Muscle of arm (tissue), 14 donors: ENCODE measurements at places on chromosomes 5 and 9. TPM values are rescaled to one million over a fixed set of nuclear protein-coding genes. Genes with fewer than 3 reads are reported as not detected.

MRPS30 gene
- 47.5 TPM for polyA plus RNA-seq

CXCL14 gene
- 31.3 TPM for polyA plus RNA-seq

PCDHGA4 gene
- 1.1 TPM for polyA plus RNA-seq

SLC34A1 gene
- not detected for polyA plus RNA-seq

PRUNE2 gene
- 6.5 TPM for polyA plus RNA-seq

WNT8A gene
- polyA plus RNA-seq, result not detected

FAM153A gene
- polyA plus RNA-seq, result 0.52 TPM

KIF4B gene
- 0.17 TPM for polyA plus RNA-seq

PLAC8L1 gene
- 1.9 TPM for polyA plus RNA-seq

MARVELD2 gene
- polyA plus RNA-seq, result 6.2 TPM

NTNG2 gene
- 0.11 TPM for polyA plus RNA-seq

DNA sequence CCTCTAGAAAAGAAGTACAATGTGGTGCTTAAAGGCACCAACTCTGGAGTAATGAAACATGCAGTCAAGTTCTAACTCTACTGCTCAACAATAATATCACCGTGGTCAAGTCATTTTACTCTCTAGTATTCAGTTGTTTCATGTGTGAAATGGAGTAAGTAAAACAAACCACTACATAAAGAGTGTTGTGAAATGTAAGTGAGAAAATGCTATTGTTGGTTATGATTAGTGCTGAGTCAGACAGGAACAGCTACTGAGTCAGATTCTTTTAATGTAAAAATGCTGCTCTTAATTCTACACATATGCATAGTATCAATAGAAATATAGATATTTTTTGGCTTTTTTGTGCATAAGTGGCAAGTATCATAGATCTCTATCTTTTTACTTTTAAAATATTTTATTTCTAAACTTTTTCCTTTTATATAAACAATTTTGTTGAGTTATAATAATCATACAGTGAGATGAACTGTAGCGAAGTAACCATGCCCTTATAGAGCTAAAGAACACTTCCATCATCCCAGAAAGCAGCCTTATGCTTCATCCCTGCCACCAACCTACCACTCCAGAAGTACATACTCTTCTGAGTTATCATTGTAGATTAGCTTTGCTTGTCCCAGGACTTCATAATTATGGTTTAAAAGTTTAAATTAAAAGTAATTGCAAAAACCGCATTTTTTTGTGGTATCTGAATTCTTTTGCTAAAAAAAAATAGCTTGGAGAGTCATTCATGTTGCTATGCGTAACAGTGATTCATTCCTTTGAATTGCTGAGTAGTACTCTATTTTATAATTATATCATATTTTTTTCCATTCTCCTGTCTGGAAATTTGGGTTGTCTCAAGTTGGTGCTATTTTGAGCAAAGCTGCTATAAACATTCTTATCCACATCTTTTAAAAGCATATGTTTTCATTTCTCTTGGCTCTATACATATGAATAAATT, 548.2 kb upstream of the CLINT1 start:
- no peak for DNase-seq

DNA sequence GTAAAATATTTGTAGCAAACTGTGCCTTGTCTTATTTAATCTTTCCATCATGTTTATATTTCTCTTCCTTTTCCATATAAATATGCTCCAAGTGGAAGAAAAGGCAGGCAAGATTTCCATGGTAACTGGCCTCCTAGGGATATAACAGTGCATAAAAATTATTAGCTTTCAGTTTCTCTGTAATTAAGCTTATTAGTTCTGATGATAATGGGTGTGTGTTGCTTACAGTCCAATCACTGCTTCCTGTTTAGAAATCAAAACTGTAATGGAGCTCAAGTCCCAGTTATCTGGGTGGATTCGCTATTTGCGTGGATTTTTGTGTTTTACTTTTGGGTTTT, 213.0 kb downstream of the PJA2 start:
- no peak for DNase-seq

GRCh38 chr5:132498686-132499271, 8.2 kb upstream of the IRF1 start:
- no peak for DNase-seq

- no peak for DNase-seq
Observed at GRCh38 chr5:73135429-73136054, 15.2 kb downstream of the TMEM171 start.

GRCh38 chr9:99576876-99577275, 244.8 kb upstream of the NR4A3 start:
- DNase-seq, result no peak

- no peak for DNase-seq
Observed at GRCh38 chr5:35478856-35479682, 138.6 kb upstream of the SPEF2 start.

- DNase-seq, result no peak
Observed at GRCh38 chr5:123090661-123091297, 1.7 kb downstream of the PRDM6 start.

DNA sequence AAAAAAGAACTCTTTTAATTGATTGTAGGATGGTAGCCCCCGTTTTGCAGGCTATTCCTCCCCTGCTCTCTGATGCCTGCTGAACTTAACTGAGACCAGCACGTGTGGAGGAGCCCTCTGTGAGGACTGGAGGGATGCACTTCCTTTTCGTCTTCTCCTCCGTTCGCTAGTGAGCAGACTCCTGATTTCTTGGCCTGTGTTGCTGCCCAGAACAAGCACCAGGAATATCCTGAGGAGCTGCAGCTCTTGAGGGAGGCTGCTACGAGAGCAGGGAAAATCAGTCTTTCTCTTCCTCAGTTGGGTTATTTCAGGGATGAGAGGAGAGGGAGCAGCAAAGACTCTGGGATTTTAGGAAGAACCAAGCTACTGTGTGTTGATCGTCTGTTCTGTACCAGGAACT, 74.7 kb downstream of the ARHGAP26 start:
- DNase-seq, result no peak

DNA sequence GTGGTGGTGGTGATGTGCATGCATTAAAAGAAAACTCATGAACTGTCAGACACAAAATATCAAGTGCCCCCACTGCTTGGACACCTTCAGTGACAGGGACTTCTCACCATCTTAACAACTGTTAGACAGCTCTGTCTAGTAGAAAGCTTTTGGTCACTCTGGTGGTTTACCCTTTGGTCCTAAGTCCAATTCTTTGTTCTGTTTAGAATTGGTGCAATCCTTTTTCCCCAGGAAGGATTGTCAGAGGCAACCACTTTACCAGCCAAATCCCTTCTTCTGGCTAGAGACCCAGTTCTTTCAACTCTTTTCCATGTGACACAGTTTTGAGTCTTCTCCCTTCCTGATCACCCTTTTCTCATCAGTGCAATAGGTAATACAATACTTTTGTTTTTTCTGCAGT, 140.2 kb downstream of the SEC61B start:
- DNase-seq, result no peak

GRCh38 chr5:165844571-165844970, 2339.2 kb downstream of the MAT2B start:
- DNase-seq, result no peak

DNA sequence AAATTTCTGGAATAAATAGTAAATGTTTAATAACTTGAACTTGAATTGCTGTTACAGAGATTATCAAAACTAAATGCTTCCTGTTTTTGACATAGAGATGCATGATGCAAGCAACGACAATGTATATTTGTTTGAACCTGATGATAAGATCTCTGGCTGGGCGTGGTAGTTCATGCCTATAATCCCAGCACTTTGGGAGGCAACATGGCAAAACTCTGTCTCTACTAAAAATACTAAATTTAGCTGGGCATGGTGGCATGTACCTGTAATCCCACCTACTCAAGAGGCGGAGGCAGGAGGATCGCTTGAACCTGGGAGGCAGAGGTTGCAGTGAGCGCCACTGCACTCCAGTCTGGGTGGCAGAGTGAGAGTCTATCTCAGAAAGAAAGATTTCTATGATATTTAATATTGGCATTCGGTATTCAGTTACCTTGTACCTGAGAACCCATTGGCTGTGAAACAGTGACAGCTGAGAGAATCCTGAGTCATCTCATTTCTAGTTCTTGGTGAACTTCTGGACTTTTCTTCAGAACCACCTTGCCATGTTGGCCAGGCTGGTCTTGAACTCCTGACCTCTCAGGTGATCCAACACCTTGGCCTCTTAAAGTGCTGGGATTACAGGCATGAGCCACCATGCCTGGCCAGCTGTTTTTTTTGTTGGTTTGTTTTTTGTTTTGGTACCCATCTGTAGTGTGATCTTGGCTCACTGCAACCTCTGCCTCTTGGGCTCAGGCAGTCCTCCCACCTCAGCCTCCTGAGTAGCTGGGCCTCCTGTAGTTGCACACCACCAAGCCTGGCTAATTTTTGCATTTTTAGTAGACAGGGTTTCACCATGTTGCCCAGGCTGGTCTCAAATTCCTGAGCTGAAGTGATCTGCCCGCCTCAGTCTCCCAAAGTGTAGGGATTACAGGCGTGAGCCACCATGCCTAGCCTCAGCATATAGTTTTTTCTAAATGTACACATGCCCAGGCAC, 10.0 kb upstream of the FGF18 start:
- no peak for DNase-seq

GRCh38 chr5:109844148-109844547, 154.4 kb downstream of the MAN2A1 start:
- DNase-seq, result no peak

- DNase-seq, result no peak
Observed at GRCh38 chr5:138445547-138446271, 6.9 kb downstream of the REEP2 start.

DNA sequence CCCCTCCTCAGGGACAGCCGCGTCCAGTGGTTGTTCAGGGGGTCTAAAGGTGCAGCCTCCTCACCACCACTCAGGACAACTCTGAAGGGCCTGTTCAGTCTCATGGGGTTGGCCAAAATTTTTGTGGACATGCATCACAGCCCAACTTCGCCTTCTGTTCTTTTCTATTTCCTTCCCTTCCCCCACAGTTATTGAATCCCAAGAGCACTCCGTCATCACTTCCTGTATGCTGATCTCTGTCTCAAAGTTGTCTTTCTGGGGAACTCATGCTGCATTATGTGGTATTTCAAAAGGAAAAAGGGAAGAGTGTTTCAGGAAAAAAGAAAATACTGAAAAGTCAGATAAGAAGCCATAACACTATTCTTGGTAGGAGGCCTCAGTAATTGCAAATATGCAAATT, 355.4 kb downstream of the CAAP1 start:
- DNase-seq, result no peak

- no peak for DNase-seq
Observed at GRCh38 chr5:57824047-57824446, 341.4 kb upstream of the ACTBL2 start.

- no peak for DNase-seq
Observed at GRCh38 chr5:147413266-147413665, 96.6 kb downstream of the DPYSL3 start.

DNA sequence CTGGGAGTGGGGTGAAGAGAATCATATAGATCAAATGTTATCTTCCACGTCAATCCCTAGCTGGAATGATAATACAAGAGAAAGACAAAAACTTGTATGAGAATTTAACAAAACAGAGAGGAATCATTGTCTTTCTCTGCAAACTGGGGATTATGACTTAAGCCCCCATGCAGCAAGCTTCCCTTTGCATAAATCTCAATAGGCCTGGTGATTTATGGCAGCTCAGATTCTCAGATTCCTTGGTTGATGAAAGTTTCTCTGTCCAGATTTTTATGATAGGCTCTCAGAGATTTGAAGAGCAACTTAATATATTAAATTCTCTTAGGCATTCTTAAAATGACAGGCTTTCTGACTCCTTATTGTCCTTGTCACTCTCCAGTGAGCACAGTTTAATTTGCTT, 56.0 kb downstream of the RASGRF2 start:
- no peak for DNase-seq

- DNase-seq, result no peak
Observed at GRCh38 chr9:91177661-91178280, 183.9 kb downstream of the AUH start.

DNA sequence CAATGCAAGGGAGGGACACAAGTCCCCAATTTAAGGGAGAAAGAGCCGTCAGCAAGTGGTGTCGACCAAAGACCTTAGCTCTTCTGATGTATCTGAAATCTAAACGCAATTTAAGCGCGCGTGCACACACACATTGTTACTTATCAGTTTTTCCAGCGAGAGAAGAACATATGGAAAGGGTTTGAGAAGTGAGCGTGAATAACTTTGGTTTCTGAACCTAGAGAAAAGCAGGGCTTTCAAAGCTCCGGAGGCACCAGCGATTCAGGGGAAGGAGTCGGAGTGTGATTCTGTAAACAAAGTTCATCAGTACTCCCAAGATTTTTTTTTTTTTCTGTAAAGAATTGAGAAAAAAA, 191.8 kb downstream of the MEF2C start:
- DNase-seq, result no peak

- DNase-seq, result no peak
Observed at GRCh38 chr5:131413605-131414559, 150.0 kb downstream of the CDC42SE2 start.

- DNase-seq, result no peak
Observed at GRCh38 chr5:16869821-16870796, 66.0 kb downstream of the MYO10 start.

DNA sequence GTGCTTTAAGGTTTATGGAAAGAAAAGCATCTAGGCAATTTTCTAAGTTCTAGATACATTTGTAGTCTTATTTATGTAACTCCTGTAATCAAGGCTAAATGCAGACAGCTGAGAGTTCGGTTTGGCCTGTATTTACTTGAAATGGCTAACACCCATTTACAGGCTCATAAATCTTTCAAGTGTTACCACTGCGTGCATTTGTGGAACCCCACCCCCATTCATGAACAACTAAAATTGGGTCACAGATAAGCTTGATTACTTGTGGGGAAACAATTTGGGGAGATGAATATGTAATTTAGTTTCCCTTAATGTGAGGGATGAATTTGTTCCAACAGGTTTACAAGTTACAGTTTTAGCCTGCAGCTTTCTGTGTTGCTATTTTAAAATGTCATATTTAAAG, 360.6 kb downstream of the ARRDC3 start:
- no peak for DNase-seq

DNA sequence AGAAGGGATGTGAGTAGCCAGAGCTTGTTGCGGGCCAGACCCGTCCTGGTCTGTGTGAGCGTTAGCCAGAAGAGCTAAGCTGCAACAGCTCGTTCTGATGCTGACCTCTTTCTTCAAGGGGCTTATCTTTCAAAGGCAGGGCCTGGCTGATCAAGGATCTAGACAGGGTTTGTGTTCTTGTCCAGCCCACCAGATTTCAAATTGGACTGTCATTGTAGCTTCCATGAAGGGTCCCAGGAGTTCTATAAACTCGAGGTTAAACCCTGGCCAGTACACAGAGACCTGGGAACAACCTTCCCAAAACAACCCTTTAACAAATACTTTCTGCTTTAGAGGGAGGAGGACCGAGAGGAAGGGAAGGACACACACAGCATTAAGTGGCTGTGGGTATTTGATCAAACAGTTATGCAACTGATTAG, 153.0 kb upstream of the TUT7 start:
- DNase-seq, result peak; percentile 50

DNA sequence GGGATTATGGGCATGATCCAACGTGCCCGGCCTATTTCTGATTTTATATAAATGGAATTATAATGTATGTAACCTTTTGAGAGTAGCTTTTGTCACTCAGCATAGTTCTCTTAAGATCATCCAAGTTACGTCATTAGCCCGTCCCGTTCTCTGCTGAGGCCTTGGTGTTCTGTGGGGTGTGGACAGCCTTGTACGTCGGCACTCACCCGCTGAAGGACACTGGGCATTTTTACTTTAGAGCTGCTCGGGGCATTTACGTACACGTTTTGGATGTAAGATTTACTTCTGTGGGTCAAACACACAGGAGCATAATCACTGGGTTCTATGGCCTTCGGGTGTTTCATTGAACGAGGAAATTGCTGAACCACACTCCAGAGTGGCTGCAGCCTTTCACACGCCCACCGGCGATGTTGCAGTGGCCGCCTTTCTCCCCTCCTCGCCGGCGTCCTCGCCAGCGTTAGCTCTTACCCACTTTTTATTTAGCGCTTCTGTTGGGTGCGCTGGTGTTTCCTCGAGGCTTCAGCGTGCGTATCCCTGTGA, 101.8 kb downstream of the EHMT1 start:
- DNase-seq, result no peak
